Activated CD8-positive, alpha-beta memory T cell treated with anti-CD3 and anti-CD28 coated beads for 36 hours (primary cell): ENCODE measurements at places on chromosomes 7 and 10. TPM values are rescaled to one million over a fixed set of nuclear protein-coding genes. Genes with fewer than 3 reads are reported as not detected.

Gene CCL26
- total RNA-seq: not detected

Gene ADAM22
- 6.0 TPM for total RNA-seq

Gene OR9A2
- total RNA-seq: not detected

Gene GIMAP1
- total RNA-seq: 4.7 TPM

Gene LOXL4
- total RNA-seq: not detected

Gene MASTL
- total RNA-seq: 28.1 TPM

Gene BLNK
- total RNA-seq: not detected

Gene GSAP
- total RNA-seq: 1.6 TPM

Gene JAZF1
- total RNA-seq: 4.8 TPM

Gene CFAP69
- total RNA-seq: 0.48 TPM
